ENCODE measurements at places on chromosomes 2 and 18.
A peak's percentile ranks its signal among the peaks of the same experiment; 100 is the strongest.

DNA sequence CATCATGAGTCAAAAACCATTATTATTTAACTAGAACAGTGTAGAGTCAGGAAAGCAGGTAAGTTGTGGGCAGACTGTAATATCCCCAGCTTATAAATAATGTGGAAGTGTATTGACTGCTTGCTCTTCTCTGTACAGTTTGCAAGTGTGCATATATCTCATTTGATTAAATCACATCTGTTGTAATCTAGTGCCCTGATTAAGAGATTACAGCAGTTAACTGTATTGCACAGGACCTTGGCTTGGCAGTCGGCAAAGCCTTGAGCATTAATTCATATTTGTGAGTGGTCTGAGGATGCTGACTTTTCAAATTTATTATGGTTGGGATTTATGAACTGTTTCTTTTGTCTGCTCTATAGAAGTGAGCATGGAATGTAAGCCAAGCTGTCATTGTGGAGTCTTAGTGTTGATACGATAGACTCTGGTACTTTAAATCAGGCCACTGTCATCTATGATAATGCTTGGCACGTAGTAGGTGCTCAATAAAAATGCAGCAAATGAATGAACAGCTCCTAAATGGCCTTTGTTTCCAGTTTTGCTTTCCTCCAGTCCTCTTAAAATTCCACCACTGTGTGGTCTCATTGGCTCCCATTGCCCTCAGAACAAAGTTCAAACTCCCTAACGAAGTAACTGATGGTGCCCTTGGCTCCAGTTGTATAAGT, 48.3 kb downstream of the RAB31 start:
- peak; percentile 56 for DNase-seq

DNA sequence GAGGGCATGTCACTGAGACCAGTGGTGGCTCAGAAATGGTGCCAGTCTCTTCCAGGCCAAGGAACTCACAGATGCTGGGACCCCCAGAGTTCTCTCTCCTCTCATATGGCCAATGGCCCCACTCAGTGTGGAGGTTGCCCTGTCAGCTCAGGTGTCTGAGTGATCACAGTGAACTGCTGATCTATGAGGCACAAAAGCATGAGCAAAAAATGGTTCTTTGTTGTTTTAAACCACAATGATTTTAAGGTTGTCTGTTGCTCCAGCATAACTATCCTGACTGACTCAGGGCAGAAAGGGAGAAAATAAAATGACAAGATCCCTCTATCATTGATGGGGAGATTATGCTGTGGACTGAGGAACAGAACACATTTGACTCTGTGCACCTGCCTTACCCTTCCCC, 57.8 kb downstream of the FBLN7 start:
- DNase-seq = no peak

- DNase-seq = no peak
Observed at GRCh38 chr18:4544142-4544541, 89.0 kb upstream of the DLGAP1 start.

DNA sequence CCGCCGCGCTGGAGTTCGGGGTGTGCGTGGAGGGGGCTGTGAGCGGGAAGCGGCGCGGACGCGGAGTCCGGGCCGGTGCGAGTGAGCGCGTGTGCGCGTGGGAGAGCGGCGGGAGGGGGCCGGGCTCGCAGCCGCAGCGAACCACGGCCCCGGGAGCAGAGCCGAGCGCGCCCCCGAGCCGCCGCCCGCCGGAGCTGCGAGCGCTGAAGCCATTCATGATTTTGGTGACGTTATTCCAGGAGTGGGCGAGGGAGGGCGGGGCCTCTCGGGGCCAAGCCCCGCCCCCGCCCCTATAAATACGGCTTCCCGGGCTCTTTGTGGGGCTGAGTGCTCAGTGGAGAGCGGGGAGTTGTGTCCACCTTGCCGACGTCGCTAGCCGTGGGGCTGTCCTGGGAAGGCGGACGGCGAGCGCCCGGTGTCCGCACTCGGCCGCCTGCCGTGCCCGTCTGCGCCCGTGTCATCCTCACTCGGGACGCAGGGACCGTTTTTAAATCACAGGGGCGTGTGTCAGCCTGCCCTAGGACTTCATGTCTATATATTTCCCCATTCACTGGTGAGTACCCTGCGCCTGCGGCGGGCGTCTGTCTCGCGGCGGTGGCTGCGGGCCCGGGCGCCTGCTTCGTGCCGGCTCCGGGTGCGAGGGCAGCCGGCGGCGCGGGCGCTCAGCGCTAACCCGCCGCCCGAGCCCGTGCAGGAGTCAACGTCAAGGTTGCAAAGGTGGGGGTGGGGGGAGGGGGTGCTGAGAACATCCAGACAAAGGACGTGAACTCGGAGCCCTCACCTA, at the start of gene LBH:
LBH (plus strand) TSS at position 323 of the 784 bp plus-strand sequence; CDS start at position 528, 205 bp downstream.
- peak; percentile 84 for DNase-seq

DNA sequence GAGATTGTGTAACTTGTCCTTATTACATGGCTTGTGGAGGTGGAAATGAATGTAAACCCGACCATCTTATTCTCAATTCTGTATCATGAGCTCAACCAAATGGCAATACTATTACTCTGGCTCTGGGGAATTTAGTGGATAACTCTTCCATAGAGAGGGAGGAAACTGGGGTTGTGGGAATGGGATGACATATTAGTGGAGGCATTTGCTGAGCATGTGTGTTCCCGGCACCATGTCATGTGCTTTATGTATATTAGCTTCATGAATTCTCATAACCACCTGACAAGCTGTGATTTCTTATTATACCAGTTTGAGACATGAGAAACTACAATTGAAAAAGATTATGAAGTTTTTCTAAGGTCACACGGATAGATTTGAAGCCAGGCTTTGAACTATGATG, 112.8 kb upstream of the TMEFF2 start:
- DNase-seq = no peak

Measured in hematopoietic multipotent progenitor cell treated with erythropoietin and hydrocortisone succinate and interleukin-3 and kit ligand, for 4 days (in vitro differentiated cells).